Activated naive CD4-positive, alpha-beta T cell treated with anti-CD3 and anti-CD28 coated beads, Interleukin-2, amount 50 U/mL, for 16 hours (primary cell): ENCODE measurements at places on chromosomes 13 and 19.
A peak's percentile ranks its signal among the peaks of the same experiment; 100 is the strongest.

DNA sequence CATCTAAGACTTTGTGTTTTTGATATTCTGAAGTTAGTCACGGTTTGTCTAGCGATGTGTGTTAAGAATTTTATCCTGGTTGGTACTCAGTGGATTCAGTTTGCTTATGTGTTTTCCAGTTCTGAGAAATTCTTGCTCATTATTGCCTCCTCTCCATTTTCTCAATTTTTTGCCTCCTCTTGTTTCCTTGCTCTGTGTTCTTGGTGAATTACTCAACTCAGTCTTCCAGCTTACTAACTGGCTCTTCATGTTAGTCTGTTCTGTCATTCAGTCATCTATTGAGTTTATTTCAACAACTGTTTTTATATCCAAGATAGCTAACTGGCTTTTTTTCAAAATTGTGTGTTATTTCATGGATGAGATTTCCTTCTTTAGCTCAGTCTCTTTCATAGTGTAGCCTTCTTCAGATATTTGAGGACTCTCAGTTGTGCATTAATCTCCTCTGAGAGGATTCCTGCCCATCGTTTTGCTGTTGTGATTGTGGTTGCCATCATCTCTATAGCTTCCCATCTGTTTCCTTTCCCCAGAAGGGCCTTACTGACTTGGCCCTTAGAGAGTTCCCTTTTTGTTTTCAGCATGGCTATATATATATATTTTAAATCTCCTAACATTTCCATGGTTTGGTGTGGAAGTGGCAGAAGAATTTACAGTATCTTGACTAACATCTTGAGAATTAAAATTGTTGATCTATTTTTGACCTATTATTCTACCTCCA lies 6.2 kb downstream of the SETDB2 start:
- no peak for DNase-seq

- DNase-seq: no peak
Measured at GRCh38 chr13:103067751-103068555, 1.7 kb upstream of the SLC10A2 start.

DNA sequence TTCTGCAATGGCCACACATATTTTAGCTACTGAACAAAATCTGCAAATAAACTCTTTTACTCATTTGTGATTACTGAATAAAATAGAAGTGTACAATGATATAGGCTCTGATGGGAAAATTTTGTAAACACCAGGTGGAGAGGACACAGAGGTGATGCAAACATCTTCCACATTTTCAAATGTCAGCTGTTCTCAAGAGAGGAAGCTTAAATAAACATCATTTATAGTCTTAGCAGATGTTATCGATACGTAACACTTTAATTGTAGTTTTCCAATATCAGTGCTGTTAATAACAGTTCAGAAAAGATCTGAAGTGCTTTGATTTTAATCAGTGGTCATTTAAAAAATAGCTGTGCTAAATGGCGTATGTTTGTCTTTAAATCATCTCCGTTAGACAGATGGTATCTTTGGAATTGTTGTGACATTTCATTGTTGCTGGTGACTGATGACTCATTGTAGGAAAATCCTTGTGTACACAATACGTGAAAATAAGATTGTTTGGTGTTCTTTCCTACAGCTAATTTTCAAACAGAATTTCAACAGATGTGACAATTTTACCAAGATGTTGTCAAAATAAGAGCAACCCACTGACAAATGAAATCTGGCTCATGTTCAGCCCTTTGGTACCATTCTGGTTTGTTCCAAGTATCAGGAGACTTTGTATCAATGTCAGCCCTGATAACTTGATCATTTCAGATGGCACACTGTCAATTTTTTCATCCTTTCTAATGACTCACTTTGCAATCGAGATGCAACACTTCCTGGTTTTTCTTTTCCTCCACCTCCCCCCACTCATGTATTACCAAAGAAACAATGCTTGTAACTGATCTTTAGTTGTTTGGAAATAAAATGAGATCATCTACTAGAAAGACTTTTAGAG lies 516.0 kb downstream of the DCT start:
- no peak for DNase-seq

DNA sequence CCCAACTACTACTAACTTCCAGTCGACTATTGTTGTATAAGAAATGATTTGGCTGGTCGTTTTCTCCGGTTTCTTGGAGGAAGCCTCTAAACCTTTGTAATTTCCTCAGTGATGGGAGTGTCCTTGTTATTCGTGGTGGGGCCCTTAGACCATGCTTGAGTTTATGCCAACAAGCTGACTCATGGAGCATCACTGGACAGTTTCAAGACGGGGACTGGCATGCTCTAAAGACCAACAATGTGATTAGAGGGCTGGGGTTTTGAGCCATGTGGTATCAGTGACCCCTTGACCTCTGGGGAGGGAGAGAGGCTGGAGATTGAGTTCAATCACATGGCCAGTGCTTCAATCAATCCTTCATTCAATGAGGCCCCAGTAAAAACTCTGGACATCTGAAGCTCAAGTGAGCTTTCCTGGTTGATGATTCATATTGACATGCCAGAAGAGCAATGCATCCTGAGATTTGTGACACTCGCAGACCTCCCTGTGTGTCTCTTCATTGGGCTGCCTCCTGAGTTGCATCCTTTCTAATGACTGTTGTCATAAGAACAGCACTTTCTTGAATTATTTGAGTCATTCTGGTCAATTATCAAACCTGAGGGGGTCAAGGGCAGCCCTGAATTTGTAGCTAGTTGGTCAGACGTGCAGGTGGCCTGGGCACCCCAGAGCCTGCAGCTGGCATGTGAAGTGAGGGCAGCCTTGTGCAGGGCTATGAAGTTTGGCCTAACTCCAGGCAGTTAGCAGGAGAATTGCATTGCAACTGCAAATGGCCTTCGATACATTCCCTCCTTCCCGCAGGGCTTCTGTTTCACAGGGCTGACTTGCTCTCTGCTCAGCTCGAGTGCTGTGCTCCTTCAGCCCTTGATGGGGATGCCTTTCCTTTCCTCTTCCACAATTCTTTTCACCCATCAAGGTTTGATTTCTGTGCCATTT lies 246.5 kb downstream of the FGF9 start:
- DNase-seq: no peak

DNA sequence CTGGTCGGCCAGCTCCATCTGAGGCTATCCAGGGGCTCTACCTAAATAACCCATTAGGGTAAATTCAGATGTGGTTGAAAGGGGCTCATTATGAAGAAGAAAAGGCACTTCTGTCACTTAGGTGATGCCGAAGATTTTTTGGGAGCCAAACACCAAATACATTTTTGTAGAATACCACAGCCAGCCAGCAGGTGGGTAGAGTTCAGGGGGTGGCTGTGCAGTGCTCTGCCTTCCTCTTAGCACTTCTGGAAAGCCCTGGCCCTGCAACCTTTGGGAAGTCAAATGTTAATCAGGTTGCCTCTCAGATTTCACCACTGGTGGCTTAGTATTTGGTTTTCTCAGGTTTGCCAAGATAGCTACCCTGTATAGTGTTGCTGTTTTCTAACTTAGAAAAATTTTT lies 18.5 kb upstream of the GPR18 start:
- no peak for DNase-seq

DNA sequence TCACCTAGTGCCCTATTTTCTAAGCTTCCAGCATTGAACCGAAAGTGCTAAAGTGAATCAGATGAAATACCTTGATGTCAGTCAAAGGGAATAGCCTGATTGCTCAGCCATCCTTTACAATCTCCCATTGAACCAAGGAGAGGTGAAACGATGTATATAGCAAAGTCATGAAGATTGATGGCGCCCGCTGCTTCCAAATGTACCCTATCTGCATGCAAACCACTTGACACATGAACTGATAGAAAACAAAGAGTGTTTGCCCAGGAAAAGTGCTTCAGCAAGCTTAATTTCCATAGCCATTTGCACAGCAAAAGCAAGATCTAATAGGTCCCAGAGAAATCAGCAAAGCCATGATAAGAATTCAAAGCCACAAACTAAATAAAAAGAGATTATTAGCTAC lies 624.9 kb upstream of the PCDH9 start:
- DNase-seq: no peak

DNA sequence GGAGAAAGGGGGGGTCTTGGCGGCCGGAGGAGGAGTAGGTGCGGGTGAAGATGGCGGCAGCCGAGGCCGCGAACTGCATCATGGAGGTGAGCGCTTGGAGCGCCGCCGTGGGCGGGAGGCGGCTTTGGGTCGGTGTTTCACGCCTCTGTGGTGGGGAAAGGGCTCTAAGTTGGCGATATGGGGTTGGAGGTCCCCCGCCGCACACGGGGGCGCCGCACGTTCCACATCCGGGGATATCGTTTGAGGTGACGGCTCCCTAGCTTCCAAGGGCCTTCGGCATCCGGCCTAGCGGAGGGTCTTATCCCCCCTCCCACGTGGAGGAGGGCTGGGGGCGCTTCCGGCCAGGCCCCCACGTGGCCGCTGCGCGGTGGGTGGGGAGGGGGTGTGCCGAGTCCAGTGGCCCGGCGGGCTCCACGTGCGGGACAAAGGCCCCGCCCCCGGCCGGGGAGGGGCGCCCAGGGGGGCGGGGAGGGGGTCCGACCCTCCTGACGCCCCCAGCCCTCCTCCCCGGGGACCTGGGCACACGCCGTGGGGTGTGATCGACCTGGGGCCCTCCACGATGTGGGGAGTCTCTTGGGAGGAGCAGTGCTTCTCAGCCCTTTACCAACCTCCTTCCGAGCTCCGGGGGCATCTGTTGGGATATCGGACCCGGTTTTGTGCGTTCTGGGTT lies at the start of gene PRMT1:
Gene PRMT1, plus strand, starts transcription at position 41 of the 670 bp plus-strand sequence. Its CDS starts 10 bp downstream, at position 51.
- peak; percentile 63 for DNase-seq

DNA sequence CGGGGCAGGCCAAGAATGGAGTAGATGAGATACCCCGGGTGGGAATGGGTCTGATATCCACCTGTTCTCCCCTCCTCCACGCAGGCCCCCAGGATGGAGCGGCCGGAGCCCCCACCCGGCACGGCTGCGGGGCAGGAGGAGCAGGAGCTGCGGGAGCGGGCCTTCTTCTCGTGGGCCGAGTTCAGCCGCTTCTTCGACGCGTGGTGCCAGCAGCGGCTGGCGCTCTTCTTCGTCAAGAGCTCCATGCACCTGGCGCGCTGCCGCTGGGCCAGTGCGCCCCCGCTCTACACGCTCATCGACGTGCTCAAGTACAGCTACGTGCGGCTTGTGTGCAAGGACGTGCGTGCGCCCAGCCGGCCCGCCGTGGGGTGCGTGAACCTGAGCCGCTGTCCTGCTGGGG lies 1.2 kb downstream of the ZSWIM9 start:
- no peak for DNase-seq

- DNase-seq: no peak
Measured at GRCh38 chr19:7718668-7719067, 13.2 kb downstream of the CLEC4G start.

DNA sequence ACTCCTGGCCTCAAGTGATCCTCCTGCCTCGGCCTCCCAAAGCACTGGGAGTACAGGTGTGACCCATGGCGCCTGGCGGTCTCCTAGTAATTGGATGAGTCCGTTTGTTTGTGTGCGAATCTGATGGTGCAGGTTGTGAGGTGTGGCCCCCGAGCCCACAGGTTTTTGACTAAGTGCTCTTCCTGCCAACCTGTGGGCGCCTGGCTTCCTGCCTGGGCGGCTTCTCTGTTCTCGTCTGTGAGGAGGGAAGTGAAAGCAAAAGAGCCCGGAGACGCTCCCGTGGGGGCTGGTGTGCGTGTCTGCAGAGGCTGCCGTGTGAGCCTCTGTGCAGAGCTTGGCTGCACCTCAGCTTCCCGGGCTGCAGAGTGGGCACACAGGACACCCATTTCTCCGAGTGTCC lies 10.0 kb downstream of the ARHGAP45 start:
- peak; percentile 94 for DNase-seq

GRCh38 chr19:46480415-46480814 lies 9.1 kb upstream of the PNMA8A start:
- no peak for DNase-seq

- DNase-seq: no peak
Measured at GRCh38 chr19:4430760-4431159, 26.8 kb downstream of the UBXN6 start.

DNA sequence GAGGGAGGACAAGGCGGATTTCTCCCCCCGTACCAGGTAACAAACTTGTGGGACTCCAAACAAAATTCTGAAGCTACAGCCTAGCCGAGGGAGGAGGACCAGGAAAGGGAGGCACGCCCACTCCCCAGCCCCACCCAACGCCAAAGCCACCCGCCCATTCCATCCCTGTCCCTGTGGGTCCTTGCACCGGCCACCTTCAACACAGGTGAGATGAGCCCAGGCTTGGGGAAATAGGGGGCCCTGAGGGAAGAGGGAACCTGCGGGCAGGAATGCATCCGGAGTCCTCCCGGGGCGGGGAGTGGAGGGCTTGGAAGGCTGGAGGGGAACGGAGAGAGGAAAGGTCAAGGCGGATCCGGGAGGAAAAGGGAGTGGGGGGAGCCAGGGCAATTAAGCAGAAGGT lies at the start of gene BEST2:
Gene BEST2, plus strand, starts transcription at position 157 of the 400 bp plus-strand sequence. CDS start 802 bp downstream, outside the sequence.
- DNase-seq: no peak

GRCh38 chr19:18153556-18154134 lies 682 bp downstream of the PIK3R2 start:
- peak; percentile 40 for DNase-seq

- no peak for DNase-seq
Measured at GRCh38 chr13:72132075-72132474, 265.1 kb upstream of the DACH1 start.

DNA sequence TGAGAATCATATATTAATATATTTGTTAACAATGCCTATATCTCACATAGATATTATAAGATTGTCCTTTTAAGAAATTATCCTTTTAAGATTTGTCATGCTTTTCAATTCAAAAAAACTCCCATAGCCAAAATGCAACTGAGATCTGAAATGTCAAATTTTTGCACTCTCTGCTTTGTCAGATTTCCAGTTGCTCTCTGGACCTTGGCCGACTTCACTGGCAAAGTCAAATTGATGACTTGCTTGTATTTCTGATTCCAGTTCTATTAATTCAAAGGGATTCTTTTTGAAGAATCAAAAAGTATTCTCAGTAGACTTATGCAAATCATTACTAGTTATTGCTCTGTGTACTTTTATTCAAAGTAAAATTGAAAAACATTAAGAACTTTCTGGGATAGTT lies 101.2 kb upstream of the SCEL start:
- no peak for DNase-seq

DNA sequence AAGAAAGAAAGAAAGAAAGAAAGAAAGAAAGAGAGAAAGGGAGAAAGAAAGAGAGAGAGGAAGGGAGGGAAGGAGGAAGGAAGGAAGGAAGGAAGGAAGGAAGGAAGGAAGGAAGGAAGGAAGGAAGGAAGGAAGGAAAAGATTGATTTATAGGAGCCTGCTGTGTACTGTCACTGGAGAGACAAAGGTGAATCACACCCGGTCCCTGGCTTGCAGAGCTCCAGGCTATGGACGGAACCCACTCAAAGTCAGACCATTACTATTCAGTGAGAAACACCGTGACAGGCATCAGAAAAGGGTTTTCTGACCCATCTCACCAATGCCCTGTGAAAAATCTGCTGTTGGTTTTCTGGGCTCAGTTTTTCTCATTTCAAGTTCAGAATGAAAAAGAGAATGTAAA lies 7.3 kb upstream of the CEACAM6 start:
- no peak for DNase-seq

GRCh38 chr13:29532116-29532515 lies 63.4 kb downstream of the SLC7A1 start:
- no peak for DNase-seq

GRCh38 chr13:21767032-21767431 lies 96.2 kb downstream of the FGF9 start:
- DNase-seq: no peak

- DNase-seq: no peak
Measured at GRCh38 chr19:49408816-49409440, 14.3 kb downstream of the PTH2 start.
